ENCODE measurements at places on chromosomes 1 and 21. TPM values are rescaled to one million over a fixed set of nuclear protein-coding genes. Genes with fewer than 3 reads are reported as not detected.

DNA sequence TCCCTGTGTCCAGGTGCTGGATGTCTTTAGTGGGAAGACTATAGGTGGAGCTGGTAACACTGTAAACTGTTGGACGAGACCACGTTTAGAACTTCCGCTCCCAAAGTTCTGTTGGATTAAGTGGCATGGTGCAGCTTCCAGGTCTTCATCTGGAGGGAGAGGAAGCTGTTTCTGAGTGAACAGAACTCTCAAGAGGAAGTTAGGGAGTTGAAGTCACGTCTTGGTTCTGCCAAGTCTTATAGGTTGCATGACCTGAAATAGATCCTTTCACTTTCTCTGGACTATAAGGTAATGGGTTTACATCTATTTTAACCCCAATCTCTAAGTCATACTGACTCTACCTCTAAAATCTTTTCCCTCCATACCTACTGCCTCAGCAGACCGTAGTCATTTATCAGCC lies 97.4 kb upstream of the TNR start:
- no peak for DNase-seq

DNA sequence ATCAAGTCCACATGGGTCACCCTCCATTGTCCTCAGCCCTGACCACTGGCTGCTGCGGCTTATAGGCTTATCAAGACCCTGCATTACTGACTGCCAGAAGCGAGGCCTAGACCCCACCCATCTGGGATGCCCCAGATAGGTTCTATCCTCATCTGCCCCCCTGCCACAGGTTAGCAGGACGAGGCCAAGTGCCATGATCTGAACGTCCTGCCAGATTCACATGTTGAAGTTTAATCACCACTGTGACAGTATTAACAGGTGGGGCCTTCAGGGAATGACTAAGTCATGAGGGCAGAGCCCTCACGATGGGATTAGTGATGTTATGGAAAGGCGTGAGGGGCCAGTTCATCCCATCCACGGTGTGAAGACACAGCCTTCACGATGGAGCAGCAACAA lies 6.2 kb upstream of the CPLANE2 start:
- no peak for DNase-seq

HSF2BP gene
- total RNA-seq = 0.48 TPM

DNAJC28 gene
- 1.6 TPM for total RNA-seq

MMP23B gene
- total RNA-seq = 36.1 TPM

DNA sequence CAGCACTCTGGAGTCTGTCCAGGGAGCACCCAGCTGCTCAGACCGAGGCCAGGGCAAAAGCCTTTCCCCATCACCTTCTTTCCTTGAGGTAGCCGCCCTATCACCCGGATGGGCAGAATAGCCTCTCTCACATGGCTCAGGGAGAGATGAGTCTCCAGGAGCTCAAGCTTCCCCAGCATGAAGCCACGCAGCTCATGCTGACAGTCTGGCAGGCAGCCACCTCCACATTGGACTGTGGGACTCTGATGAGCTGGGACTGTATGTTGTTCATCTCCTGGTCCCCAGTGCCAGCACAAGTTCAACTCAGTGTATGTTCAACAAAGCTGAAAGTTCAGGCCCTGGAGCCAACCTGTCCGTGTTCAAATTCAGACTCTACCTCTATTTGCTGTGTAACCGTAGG lies 75.2 kb upstream of the ZC3H12A start:
- DNase-seq = no peak

DNA sequence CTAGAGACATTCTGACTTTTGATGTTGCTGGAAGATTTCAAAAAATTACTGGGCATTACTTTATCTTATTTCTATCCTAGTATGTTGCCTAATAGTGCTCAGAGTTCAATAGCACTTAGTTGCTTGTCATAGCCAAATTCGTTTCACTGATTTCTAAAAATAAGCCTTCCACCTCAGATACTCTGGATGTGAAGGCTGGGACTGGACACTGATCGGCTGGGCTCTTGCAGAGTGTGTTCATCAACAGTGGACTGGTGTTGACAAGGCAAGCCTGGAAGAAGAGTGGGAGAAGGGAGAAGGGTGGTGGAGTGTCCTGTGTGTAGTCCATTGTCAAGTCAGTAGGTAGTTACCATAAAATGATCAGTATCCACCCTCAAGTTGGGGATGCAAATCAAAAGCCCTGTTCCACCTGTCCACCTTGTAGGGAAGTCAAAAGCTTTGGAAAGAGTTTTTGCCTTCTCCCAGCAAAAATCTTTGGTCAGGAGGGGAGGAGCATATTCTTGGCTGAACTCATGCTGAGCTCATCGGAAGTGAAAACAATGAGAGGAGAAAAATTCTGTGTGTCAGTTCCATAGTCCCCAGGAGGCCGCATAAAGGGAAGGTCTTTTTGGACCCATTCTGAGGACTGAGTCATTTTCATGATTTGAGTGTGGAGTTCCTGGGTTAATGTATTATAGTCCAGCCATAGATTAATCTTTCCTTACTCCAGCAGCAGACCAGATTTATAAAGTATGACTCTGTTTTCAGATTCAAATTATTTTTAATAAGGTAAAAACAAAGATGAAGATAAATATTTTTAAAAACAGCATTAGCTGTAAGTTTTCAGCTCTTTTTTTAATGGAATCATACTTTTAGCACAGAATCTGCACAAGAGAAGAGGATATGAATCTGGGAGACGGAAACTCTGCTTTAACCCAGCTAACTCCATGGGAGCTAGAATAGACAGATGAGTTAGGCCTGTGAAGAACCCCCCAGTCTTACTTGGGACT lies 99.5 kb upstream of the BMP8A start:
- DNase-seq = no peak

GRCh38 chr1:22105611-22106207 lies 37.2 kb downstream of the WNT4 start:
- DNase-seq = no peak

All from posterior vena cava (tissue), 2 donors.